Kasumi-1 (cell line): ENCODE measurements at places on chromosomes 7 and 10.

- DNase-seq: peak; percentile 73
Measured at GRCh38 chr10:6542999-6543430, 37.1 kb downstream of the PRKCQ start.

- no peak for DNase-seq
Measured at GRCh38 chr10:3255075-3255474, 82.5 kb upstream of the PITRM1 start.

GRCh38 chr7:44583146-44583865, 1.3 kb upstream of the TMED4 start:
- no peak for DNase-seq

GRCh38 chr10:5159126-5159525, 25.8 kb downstream of the AKR1C8 start:
- DNase-seq: no peak

DNA sequence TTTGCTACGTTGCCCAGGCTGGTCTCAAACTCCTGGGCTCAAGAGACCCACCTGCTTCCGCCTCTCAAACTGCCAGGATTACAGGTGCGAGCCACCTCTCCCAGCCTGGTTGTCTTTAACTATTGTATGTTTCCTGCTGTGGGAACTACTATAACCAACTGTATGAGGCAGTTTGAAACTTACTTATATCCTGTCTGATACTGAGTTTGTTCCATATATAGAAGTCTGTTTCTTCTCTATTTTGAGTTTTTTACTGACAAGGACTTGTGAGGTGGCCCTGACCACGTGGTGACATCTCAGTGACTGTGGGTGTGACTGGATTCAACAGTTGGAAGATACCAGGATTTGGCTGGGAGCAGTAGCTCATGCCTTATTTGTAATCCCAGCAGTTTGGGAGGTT, 14.2 kb downstream of the FBH1 start:
- DNase-seq: no peak

GRCh38 chr7:66920769-66921395, at the start of gene TMEM248:
TSS of gene TMEM248 (plus strand) at chr7:66921225. CDS start at chr7:66941866, 20,641 bp downstream.
- peak; percentile 81 for DNase-seq

- peak; percentile 25 for DNase-seq
Measured at GRCh38 chr7:52959336-52959735, 76.1 kb upstream of the POM121L12 start.

DNA sequence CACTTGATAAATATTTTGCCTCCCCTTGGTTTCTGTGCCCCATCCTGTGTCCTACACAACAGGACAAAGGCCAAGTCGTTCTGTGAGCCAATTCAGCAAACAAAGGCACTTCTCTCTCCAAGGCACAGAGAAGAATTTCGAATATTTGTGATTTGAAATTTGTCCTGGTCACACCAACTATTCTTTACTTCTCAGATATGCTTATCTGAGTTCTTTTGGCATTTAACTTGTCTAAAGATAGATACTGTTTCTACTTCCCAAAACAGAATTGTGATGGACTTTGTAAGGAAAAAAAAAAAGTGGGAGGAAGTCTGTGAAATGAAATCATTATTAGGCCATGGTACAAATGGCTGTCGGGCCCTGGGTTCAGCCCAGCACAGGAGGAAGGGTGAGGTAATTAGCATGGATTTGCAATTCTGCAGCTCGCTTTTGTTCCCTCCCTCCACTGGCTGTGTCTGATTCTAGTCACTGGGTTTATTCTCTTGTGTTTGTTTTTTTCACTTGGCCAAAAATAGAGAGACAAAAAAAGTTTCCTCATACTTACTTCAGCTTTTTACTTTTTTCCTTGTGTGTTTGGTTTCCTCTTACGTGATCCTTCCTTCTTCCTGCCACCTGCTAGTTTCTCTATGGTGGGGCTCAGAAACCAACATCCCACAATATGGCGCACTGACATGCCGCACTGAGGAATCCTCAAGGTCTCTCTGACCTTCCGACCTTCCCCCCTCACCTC, 108.2 kb upstream of the MKLN1 start:
- peak; percentile 35 for DNase-seq

DNA sequence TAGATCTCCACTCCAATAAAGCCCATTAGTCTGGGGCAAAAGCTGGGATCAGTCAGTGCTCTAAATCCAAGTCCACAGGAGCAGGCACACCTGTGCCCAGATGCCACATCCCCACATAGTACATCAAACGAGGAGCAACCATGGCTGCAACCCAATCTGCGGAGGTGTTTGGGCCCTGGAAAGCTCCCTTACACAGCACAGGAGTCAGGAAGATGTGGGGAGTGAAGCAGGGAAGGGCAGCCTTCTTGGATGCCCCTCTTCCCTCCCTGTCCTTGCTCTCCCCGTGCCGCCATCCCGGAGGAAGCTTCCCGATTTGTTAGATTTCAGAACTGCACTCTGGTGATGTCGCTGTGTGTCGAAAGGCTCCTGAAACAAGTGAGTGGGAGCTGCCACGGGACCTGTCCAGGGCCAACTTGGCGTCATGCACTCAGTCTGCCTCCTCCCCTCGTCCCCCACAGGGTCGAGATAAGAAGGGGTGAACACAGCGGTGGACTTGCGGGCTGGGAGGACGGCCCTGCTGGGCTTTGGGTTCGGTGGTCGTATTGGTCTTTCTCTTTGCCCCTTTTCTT, 230.6 kb upstream of the GRB10 start:
- no peak for DNase-seq

- no peak for DNase-seq
Measured at GRCh38 chr7:82932516-82932915, 230.2 kb downstream of the PCLO start.

- DNase-seq: no peak
Measured at GRCh38 chr10:46329690-46330016, 42.9 kb downstream of the ANTXRL start.

DNA sequence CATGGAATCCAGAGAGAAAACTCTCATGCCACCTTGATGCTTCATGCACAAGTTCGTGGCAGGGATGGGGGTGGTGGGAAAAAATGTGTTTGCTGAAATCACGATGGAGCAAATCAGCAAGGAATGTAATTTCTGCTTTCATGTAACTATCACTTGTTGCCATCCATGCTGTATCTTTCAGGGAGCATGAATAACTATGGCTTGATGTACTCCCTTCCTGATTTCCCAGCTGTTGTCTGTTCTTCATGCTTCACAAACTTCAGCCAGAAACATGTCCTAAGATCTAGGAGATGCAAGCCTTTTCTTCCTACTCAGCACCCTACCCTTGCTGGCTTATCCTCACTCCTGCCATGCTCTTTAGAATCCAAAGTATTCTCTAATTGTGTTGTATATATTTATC, 64.0 kb downstream of the LRRC4 start:
- no peak for DNase-seq

- DNase-seq: no peak
Measured at GRCh38 chr7:75989500-75990388, 4.7 kb downstream of the TMEM120A start.

GRCh38 chr10:66292456-66292855, 633.4 kb upstream of the LRRTM3 start:
- DNase-seq: no peak

DNA sequence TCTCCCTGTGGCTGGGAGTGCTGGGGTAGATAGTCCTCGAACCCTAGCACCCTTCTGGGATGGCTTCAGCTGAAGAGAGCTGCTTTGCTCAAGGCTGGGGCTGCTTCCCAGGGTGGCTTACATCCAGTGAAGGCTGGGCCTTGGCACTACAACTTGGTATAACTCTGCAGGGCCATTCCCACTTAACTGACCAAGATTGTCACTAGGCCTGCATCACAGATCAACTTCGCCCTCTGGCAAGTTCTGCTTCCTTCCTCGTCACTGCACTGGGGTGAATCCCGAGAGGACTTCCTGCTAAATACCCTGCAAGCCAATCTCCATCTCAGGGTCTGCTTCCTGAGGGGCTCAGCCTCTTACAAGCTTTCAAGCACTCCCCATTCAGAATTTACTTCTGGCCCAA, 195.2 kb downstream of the DOCK4 start:
- DNase-seq: no peak

- DNase-seq: peak; percentile 13
Measured at GRCh38 chr10:113221756-113222168, 271.7 kb downstream of the TCF7L2 start.

DNA sequence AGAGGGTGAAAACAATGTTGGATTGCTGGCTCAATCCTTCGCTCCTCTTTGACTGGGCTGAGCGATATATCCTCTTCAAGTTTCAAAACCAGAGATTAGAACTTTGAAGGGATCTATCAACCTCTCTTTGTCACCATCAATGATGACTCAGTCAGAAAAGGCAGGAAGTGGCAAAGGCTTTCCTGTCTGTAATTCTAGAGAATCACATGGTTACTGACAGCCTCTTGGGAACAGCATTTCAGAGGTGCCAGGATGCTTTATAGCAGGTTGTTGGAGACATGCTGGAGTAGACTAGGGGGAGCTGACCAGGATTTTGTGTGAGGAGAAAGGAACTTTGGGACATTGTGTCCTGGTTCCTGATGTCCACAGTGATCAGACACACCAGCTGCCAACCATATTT, 81.3 kb downstream of the PRKCQ start:
- peak; percentile 68 for DNase-seq
